ENCODE measurements at places on chromosomes 11 and 22. TPM values are rescaled to one million over a fixed set of nuclear protein-coding genes. Genes with fewer than 3 reads are reported as not detected.

Gene CD151
- 175 TPM for total RNA-seq

Gene SLC5A12
- 3.1 TPM for total RNA-seq

Gene ABCC8
- total RNA-seq, result 0.15 TPM

Gene FAM227A
- total RNA-seq, result 3.8 TPM

Gene PGM2L1
- 13.4 TPM for total RNA-seq

Gene GP1BB
- 3.7 TPM for total RNA-seq

Gene OR52E8
- total RNA-seq, result not detected

Gene CCDC116
- 0.48 TPM for total RNA-seq

Gene NRIP3
- total RNA-seq, result 1.9 TPM

Gene IGLL1
- not detected for total RNA-seq

Gene PANX2
- total RNA-seq, result 2.2 TPM

Gene SHANK3
- 2.1 TPM for total RNA-seq

Gene CNGA4
- total RNA-seq, result 0.67 TPM

Gene CST6
- not detected for total RNA-seq

Gene GAS2
- total RNA-seq, result 1.7 TPM

Gene PRODH
- 34.3 TPM for total RNA-seq

Gene MFRP
- not detected for total RNA-seq

Gene MS4A3
- total RNA-seq, result not detected

Gene TP53I11
- 46.9 TPM for total RNA-seq

Gene FAM180B
- total RNA-seq, result not detected

Gene OR51E2
- total RNA-seq, result not detected

Gene CAVIN3
- 179 TPM for total RNA-seq

Gene IL10RA
- total RNA-seq, result not detected

Gene CHST1
- 0.87 TPM for total RNA-seq

Gene C22orf31
- not detected for total RNA-seq

Gene GLYAT
- not detected for total RNA-seq

Gene OR51B4
- not detected for total RNA-seq

Gene POLDIP3
- 43.2 TPM for total RNA-seq

Gene OR5B21
- total RNA-seq, result not detected

Gene RFPL2
- 0.15 TPM for total RNA-seq

Gene OR6A2
- total RNA-seq, result 0.07 TPM

Gene PGA4
- total RNA-seq, result 1.3 TPM

Gene CARD10
- 16.5 TPM for total RNA-seq

Gene SAA2
- not detected for total RNA-seq

Measured in H7 (cell line).